Natural killer cell treated with Interleukin-12 subunit alpha and Interleukin-12 subunit beta and Interleukin-15 and Interleukin-18, amount 100 ng/mL, for 72 hours (primary cell): ENCODE measurements at places on chromosomes 11 and 22. TPM values are rescaled to one million over a fixed set of nuclear protein-coding genes. Genes with fewer than 3 reads are reported as not detected.
A peak's percentile ranks its signal among the peaks of the same experiment; 100 is the strongest.

- H3K36me3 ChIP-seq: no peaks in the 10 kb centered on the region
- no peaks in the 10 kb centered on the region for H3K4me1 ChIP-seq
- H3K27ac ChIP-seq: no peak overlapping the region
- no peak overlapping the region for H3K4me3 ChIP-seq
- H3K27me3 ChIP-seq: peaks cover 20% of the 10 kb centered on the region
- DNase-seq: no peak
These were observed 36.4 kb upstream of the TREH start for GRCh38 chr11:118715837-118716260.

DNA sequence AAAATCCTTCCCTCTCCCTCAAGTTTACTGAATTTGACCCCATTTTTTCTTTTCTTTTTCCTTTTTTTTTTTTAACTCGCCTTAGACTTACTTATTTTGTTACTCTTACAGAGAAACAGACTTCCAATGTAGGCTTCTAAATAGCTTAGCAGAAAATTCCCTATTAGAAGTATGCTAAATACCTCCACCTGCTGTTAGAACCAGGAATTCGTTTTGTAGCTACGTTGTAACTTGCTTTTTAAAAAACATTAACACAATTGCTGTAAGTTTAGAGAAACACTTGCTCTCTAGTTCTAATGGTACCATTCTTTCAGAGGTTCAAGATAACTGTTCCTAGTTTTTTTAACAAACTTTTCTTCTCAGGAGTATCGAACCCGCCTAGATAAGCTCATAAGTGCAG lies 324.2 kb downstream of the DCDC1 start:
- H3K27me3 ChIP-seq: no peaks in the 10 kb centered on the region
- H3K27ac ChIP-seq: no peak overlapping the region
- H3K4me1 ChIP-seq: no peaks in the 10 kb centered on the region
- no peak overlapping the region for H3K4me3 ChIP-seq
- H3K36me3 ChIP-seq: no peaks in the 10 kb centered on the region

GRCh38 chr22:30336752-30337460 lies 10.2 kb upstream of the TBC1D10A start:
- H3K27me3 ChIP-seq: no peaks in the 10 kb centered on the region
- H3K27ac ChIP-seq: no peak overlapping the region
- H3K36me3 ChIP-seq: peaks cover 4% of the 10 kb centered on the region
- no peak for DNase-seq
- H3K4me1 ChIP-seq: no peaks in the 10 kb centered on the region

The UBQLNL gene
- 0.17 TPM for total RNA-seq

The FAT3 gene
- not detected for total RNA-seq

The FGF4 gene
- total RNA-seq: not detected

GRCh38 chr11:125950696-125951651 lies 5.1 kb downstream of the VSIG10L2 start:
- no peak for DNase-seq
- H3K4me1 ChIP-seq: no peaks in the 10 kb centered on the region
- no peak overlapping the region for H3K27ac ChIP-seq

DNA sequence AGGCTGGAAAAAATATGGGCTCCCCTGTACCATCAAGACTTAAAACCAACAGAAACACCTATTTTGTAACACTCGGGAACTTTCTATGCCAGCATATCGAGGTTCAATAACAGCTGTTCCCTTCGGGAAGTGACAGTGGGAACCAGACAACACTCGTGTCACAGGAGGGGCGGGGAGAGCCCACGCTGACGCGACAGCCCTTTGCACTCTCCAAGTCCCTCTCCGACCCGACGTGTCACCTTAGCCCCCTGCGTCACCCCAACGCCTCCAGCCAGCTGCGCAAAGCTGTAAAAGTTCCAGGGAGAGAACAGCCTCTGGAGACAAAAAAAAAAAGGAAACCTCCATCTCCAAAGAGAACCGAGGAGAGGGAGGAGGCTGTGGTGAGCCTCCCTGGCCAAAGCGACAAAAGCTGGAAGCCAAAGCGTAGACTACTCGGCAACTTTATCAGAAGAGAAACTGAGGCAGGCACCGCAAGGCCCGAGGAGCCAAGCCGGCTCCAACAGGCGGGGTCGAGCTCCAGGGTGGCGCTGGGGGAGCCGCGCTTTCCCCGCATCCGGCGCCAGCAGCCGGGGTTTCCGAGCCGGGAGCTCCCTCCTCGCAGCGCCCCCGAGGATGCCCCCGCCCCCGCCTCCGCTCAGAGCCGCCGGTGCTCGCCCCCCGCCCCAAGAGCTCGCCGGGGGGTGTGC lies 751 bp downstream of the ARFGAP3 start:
- peak overlapping the region; percentile 94 for H3K27ac ChIP-seq
- peak overlapping the region; percentile 97 for H3K4me3 ChIP-seq
- H3K36me3 ChIP-seq: no peaks in the 10 kb centered on the region
- peaks cover 5% of the 10 kb centered on the region for H3K4me1 ChIP-seq
- H3K27me3 ChIP-seq: no peaks in the 10 kb centered on the region

DNA sequence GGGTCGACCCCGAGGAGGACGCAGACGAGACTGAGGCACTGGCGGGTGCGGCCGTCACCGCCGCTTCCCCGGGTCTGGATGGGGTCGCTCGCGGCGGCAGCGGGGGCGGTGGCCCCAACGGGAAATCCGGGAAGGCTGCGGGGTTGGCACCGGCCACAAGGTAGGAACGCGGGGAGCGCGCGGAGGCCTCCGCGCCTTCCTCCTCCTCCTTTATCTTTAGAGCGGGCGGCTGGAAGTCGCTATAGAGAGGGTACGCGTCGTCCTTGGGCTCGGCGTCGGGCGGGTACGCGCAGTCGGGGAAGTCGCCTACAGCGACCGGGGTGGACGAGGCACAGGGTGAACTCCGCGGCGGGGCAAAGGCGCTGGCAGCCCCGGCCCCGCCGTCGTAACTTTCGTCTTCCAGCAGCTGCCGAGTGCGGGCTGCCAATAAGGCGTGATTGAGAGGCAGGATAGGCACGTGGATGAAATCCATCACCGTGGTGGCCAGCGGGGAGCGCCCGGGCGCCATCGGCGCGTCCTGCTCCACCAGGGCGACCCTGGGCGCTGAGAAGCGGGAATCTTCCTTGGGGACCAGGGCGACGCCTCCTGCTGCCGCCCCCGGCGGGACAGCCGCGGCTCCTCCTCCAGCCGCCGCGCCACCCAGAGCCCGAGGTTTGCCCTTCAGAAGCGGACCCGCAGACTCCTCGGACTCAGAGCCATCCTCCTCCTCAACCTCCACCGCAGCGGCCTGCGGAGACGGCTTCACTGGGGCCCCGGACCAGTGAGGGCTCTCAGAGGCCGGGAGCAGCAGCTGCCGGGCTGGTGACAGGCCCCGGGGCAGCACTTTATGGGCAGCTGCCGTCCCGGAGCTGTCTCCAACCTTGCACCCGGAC lies 1.7 kb downstream of the PGR start:
- H3K4me1 ChIP-seq: no peaks in the 10 kb centered on the region
- H3K4me3 ChIP-seq: no peak overlapping the region

- no peak for DNase-seq
- no peaks in the 10 kb centered on the region for H3K27me3 ChIP-seq
- peaks cover 14% of the 10 kb centered on the region for H3K36me3 ChIP-seq
- no peak overlapping the region for H3K27ac ChIP-seq
These were observed 33.9 kb downstream of the TSG101 start for GRCh38 chr11:18492888-18493287.

DNA sequence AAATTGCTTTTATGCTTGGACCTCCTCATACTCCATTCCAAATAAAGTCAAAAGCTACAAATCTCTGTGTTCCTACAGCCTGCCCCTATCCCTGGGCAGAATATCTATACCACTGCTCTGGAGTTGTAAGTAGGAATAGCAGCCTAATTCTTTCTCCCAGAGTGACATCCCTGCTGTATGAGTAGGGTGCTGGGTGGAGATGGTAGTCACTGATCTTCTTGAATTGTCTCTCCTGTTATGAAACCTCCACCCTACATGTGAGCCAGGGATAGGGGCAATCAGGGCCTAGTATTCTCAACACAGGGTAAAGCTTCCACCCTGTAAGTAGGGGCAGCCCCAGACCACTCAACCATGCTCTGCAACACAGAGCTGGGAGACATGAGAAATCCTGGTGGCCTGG lies 19.8 kb downstream of the GALNT18 start:
- H3K36me3 ChIP-seq: peaks cover 4% of the 10 kb centered on the region
- no peaks in the 10 kb centered on the region for H3K4me1 ChIP-seq
- DNase-seq: no peak
- peaks cover 28% of the 10 kb centered on the region for H3K27me3 ChIP-seq

DNA sequence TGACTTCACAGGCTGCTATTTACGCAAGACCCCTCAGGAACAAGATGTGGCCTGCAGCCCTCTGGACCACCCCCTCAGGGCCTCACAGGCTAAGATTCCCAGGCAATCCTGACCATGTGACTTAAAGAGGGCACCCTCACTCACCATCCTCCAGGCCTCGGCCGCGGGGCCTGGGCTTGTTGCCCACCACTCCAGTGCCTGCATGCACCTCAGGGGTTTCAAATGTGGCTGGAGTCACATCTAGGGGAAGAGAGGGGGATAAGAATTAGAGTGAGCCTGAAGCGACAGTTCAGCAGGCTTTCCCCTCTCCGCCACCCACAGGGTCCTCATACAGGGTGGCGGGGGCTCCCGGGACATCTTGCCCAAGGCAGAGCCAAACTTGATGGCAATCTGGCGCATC lies 2.1 kb downstream of the ESS2 start:
- peaks cover 15% of the 10 kb centered on the region for H3K36me3 ChIP-seq
- H3K4me3 ChIP-seq: peak overlapping the region; percentile 54
- no peak for DNase-seq
- H3K4me1 ChIP-seq: peaks cover 17% of the 10 kb centered on the region
- H3K27ac ChIP-seq: no peak overlapping the region

DNA sequence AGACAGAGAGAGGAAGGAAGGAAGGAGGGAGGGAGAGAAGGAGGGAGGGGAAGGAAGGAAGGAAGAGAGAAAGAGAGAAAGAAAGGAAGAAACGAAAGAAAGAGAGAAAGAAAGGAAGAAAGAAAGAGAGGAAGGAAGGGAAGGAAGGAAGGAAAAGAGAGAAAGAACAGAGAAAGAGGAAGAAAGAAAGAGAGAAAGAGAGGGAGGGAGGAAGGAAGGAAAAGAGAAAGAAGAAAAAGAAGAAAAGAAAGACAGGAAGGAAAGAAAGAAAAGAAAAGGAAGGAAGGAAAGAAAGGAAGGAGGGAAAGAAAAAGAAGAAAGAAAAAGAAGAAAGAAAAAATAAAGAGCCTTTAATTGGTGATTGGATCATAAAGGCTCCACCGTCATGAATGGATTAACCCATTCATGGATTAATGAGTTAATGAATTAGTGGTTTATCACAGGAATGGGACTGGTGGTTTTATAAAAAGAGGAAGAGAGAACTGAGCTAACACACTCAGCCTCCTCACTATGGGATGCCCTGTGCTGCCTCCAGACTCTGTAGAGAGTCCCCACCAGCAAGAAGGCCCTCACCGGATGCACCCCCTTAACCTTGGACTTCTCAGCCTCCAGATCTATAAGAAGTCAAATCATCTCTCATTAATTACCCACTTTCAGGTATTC lies 9.0 kb upstream of the PLAAT2 start:
- DNase-seq: no peak
- no peaks in the 10 kb centered on the region for H3K27me3 ChIP-seq
- H3K27ac ChIP-seq: peak overlapping the region; percentile 36
- H3K4me1 ChIP-seq: peaks cover 78% of the 10 kb centered on the region
- H3K36me3 ChIP-seq: no peaks in the 10 kb centered on the region
- peak overlapping the region; percentile 13 for H3K4me3 ChIP-seq

DNA sequence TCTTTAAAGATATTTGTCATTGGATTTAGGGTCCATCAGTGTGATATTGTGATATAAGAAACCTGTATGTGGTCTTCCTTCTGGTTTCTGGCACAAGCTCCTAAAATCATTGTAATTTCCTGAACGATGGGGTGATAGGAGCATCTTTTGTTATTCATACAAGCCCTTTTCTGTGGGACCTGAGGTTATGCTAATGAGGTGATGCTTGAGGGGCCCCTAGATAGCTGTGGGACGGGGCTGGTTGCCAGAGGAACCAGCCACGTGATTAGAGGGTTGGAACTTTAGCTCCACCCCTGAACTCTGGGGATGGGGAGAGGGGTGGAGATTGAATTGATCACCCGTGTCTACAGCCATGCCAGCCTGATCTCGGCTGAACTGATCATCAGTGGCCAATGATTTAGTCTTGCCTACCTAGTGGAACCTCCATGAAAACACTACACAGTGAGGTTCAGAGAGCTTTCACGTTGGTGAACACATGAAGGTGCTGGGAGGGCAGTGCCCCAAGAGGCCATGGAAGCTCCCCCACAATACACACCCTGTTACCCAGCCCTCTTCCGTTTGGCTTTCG lies 62.8 kb downstream of the BCR start:
- peaks cover 76% of the 10 kb centered on the region for H3K4me1 ChIP-seq
- no peak for DNase-seq
- peak overlapping the region; percentile 55 for H3K27ac ChIP-seq
- H3K4me3 ChIP-seq: peak overlapping the region; percentile 75
